ENCODE measurements at places on chromosomes 2 and 18.

DNA sequence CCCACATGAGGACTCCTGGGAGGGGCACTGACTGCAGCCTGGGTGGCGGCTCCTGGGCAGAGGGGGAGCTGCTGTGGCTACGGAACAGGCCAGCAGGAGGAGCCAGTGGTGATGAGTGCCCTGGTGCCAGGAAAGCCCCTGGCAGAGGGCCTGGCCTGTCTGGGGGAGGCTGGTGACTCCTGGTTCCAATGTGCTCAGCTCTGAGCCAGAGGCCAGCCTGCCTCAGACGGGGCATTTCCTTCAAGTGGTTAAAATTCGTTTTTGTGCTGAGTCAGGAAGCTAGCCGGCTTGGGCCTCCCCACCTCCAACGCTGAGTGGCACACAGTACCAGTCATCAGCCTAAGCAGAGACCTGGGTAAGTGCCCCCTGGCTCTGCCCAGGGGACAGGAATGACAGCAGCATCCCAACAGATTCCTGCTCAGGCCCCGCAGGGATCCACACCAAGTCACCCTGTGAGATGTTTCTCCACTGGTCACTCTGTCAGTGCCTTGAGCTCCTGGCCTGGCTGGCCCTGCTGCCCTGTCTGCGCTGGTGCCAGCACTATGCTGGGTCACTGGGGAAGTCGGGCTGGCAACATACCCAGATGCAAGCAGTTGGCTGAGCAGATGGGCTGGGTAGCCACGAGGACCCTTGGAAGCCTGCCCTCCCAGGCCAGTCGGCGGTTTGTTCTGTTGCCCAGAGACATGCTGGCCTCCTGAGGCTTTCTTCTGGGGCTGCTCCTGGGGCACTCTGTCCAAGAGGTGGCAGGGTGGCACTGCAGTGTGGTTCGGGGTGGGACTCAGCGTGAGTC is 7.1 kb upstream of the KLF11 start:
- DNase-seq: peak; percentile 49

- DNase-seq: no peak
Measured at GRCh38 chr2:43133336-43133707, 93.1 kb downstream of the ZFP36L2 start.

GRCh38 chr2:181573140-181573736 is 83.7 kb downstream of the CERKL start:
- no peak for DNase-seq

GRCh38 chr2:171210864-171211431 is 50.3 kb upstream of the TLK1 start:
- DNase-seq: peak; percentile 37

DNA sequence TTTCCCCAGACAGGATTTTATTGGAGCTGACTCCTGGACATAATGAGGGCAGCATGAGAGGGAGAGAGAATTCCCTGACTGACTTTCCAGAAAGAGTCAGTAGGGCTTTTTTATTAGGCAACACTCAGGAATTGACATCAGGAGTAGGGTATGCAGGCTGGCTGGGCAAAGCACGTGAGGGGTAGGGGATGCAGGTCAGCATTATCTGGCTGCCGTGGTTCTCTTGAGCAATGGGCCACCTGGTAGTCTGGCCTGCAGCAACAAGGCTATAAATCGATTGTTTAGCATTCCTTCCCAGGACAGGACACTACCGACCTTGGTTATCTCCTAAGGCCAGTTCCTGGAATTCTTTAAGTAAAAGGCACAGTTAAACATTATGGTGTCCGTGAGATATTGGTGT is 160.8 kb upstream of the AGAP1 start:
- DNase-seq: no peak

GRCh38 chr2:162914161-162914560 is 75.6 kb upstream of the KCNH7 start:
- DNase-seq: no peak

- no peak for DNase-seq
Measured at GRCh38 chr2:9768388-9768787, 74.9 kb upstream of the TAF1B start.

GRCh38 chr2:96153291-96153713 is 8.1 kb upstream of the DUSP2 start:
- no peak for DNase-seq
